ENCODE measurements at places on chromosomes 1 and 21.

DNA sequence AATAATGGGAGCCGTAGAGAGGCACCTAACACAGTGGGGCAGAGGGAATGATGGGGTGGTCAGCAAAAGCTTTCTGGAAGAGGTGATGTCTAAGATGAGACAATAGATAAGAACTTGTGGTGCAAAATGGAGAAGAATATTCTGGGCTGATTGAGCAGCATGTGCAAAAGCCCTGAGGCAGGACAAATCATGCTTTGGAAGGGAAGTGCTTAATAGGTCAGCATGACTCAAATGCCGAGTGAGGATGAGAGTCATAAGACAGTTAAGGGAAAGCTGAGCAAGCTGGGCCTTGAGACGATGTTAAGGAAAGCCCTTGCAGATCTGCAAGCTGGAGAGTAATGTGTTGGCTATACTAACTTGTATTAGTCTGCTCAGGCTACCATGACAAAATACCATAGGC is 37.3 kb upstream of the ASB17 start:
- no peak for DNase-seq

DNA sequence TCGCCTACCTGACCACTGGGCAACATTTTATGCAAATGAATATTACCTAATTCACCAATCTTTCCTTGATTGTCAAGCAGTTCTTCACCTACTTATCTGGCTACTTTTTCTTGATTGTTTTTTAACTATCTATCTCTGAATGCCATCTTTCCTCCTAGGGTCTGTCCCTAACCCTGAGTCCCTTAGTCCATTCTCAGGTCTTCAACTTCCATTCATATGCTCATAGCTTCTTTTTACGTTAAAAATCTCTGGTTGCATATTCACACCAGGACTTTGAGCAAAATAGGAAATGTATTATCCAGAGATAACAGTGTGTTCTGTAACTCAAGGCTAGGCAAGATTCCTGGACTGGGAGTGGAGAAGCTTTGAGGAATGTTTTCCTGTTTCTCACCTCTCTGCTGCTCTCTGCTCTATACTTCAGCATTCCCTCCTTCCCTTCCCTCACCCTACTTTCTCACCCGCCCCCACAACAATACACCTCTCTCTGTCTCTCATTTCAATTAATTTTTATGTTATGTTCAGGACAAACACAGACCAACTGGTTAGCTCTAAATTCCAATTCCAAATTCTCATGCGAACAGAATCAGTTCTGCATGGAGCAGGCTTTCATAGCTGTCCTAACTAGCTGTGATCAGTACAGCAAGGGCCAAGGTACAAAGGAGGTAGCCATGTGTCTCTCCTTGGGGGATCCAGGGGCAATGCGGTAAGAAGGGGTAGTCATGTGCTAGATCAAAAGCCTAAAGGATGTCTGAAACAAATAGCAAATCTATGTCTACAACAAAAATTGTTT is 278.4 kb downstream of the USH2A start:
- DNase-seq: no peak

DNA sequence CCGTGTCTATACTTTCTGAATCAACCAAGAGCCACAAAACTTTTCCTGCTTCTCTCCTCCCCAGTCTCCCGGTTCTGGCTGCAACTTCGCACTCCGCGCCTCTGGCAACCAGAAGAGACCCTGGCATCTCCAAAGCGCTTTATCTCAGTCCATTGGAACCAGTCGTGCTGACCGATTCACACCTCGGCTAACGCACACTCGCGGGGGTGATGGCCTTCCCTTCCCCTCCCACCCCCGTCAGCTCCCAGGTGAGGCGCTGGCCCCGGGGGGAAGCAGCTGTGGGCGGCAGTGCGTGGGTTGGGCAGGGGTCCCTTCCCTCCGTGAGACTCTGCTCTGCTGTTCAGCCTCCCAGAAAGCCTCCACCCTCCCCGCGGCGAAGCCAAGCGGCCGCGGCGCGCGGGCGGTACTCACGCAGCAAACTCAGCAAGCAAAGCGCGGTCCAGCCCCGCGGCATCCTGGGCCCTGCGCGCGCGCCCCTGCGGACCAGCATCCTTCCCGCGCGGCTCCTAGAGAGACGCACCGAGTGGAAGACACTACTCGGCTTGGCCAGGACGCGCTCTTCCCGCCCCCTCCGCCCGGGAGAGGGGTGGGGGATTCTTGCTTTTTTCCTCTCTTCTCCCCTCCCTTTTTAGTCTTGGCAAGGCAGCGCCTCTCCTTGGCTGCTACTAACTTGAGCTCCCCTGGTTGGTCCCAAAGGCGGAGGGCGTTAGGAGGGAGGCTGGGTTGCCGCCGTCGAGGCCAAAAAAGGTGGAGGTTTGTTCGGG is at the start of gene CD34:
CD34 (minus strand) TSS at position 535 of the 764 bp plus-strand sequence; CDS start at position 490, 45 bp downstream.
- no peak for DNase-seq

GRCh38 chr1:207015791-207016190 is 16.8 kb downstream of the C1orf116 start:
- no peak for DNase-seq

- DNase-seq: no peak
These were observed 233.1 kb downstream of the CAMTA1 start for GRCh38 chr1:7018351-7018750.

- no peak for DNase-seq
These were observed 29.7 kb upstream of the RIPK4 start for GRCh38 chr21:41796476-41797080.

- DNase-seq: no peak
These were observed 195.6 kb upstream of the C1orf105 start for GRCh38 chr1:172224871-172225270.

- DNase-seq: no peak
These were observed 1.1 kb upstream of the POU3F1 start for GRCh38 chr1:38047603-38048141.

DNA sequence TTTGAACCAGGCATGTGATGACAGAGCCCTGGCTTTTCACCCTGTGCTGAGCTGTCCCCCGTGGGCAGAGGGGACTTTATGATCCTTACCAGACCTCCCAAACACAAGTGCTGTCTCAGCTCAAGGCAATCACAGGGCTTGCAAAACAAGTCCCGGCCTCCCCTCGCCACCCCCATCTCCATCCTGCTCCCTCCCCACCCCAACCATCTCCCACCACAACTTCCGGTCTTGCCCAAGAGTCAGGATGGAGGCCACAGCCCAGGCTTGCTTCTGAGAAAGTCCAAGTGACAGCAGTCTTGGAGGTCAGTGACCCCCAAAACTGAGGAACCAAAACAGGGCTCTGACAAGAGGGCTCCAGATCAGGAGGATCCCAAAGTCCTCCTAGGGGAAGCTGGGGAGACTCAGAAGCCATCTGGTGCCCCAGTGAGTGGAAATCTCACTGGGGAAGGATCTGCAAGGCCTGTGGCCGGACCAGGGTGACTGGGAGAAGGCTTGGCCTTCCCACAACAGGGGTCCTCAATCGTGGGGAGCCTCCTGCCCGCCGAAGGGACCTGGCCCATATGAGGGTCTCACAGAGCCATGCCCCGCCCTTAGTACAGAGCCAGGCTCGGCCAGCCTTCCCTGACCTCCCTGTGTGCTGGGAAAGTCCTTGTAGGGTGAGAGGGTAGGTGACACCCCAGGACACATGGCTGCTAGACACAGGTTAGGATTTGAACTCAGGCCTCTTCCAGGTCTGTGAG is 4.5 kb upstream of the SDC3 start:
- DNase-seq: no peak

GRCh38 chr1:40742363-40743061 is 41.1 kb upstream of the KCNQ4 start:
- no peak for DNase-seq

GRCh38 chr1:223214261-223214807 is 71.3 kb upstream of the TLR5 start:
- DNase-seq: no peak

DNA sequence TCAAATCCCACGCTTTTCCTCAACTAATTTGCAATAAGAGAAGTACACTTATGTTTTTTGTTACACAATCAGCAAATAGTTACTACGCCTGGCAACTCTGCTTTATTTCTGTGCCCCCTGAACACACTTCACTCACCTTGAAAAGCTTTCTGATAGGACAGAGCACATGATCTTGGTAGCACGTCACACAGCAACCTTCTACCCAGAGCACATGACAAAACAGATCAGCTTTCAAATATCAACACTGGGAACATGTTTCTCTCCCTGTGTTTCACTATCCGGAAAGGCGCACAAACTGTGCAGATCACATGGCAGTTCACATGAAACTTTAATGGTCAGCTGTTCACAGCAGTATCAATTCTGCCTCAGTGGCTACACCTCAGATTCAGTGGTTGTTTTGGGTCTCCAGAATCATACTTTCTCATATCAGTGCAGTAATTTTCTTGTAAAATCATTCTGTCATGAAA is 2.2 kb downstream of the SLC19A2 start:
- DNase-seq: no peak

DNA sequence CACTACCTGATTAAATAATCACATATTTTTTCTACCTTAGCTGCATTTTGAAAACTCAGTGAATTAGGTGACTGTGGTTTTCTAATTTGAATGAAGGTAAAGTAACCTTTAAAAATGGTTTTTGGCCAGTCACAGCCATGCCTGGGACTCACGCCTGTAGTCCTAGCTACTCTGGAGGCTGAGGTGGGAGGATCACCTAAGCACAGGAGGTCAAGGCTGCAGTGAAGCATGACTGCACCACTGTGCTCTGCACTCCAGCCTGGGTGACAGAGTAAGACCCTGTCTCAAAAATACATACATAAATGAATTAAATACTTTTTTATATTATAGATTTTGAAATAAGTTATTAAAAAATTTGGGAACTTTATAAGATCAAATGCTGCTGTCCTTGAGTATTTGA is 5.7 kb downstream of the CNST start:
- no peak for DNase-seq

- no peak for DNase-seq
These were observed 3.3 kb upstream of the NECTIN4 start for GRCh38 chr1:161092621-161093028.

DNA sequence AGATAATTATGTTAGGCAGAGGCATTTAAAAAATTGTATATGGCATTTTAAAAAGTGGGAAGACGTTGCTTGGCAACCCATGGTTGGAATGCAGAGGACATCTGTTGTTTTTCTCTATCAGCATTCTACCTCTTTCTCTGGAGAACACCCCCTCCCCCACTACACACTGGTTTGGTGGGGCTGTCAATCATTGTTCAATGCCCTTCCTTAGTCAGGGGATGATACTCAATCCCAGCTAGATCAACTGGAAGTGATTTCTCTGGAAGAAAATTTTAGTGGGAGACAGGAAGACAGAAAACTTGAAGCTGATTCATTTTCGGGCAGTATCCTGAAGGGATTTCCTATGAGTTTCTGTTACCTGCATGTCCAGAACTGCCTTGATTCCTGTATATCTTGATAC is 35.7 kb upstream of the CAP1 start:
- DNase-seq: peak; percentile 15

DNA sequence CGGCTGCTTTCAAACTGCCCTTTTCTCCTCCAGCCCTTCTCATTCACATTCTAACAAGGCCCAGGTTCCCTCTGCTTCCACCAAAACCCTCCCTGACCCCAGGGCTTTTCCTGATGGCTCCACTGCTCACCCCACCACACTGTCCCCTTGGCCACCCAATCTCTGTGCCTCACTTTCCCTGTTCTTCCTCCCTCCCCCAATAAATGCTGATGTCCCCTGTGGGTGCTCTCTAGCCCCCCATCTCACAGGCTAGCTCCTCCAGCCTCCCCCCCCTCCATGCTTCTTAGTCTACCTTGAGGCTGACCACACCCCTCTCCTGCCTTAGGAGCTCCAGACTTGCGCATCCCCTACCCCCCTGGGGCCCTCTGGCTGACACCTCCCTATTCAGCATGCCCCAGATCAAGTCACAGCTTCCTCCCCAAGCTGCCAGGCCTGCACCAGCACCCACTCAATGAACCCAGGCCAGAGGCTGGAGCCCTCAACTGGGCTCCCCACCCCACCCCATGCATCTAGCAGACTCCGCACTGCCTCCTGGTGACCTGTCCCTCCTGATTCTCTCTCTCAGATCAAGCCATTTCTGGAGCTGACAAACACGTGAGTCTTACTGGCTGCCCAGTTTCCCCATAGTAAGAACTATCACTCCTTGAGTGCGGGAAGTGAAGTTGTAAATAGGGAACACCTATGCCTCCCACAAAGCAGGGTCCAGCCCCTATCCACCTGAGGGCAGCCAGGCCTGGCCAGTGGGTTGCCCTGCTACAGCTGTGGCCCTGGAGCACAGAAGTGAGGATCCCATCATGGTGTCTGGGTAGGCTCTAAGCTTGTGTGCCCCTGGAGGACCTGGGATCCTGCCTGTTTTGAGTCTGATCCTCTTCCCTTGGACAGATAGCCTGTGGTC is 117.9 kb downstream of the DMRTB1 start:
- no peak for DNase-seq

DNA sequence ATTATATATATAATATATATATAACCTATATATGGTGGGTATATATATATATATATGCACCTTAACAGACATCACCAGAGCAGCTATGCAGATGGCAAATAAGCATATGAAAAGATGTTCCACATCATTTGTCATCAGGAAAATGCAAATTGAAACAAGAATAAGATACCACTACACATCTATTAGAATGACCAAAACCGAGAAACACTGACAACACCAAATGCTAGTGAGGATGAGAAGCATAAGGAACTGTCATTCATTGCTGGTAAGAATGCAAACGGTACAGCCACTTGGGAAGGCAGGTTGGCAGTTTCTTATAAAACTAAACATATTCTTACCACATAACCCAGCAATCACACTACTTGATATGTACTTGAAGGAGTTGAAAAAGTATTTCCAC is 219.8 kb upstream of the PRMT6 start:
- no peak for DNase-seq

GRCh38 chr1:224615861-224616755 is at the start of gene CNIH3:
Gene CNIH3 (plus strand): TSS chr1:224616317. CDS start chr1:224617175, 858 bp downstream.
- peak; percentile 14 for DNase-seq

DNA sequence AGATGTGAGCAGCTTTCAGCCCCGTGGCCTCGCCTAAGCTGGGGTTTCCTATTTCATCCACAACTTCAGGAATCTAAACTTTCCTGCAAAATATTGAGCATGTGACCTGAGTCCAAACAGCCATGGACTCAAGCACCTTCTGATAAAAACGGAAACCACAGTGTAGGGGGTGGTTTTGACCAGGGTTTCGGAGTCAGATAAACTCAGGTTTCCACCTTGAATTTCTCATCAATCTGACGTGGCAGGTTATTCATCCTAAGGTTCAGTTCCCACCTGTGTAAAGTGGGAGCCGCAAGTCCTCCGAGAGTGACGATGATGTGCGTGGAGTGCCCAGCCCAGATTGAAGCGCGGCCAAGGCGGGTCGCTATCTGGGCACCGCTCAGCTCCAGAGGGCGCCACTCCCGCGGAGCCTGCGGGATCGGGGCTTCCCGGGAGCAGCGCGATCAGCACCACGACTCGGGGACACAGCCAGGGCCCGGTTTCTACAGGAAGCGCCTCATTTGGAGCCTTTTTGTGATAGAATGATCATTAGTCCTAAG is 871 bp upstream of the ETS2 start:
- DNase-seq: peak; percentile 42
